ENCODE measurements at places on chromosomes 6 and 20.
A peak's percentile ranks its signal among the peaks of the same experiment; 100 is the strongest.

DNA sequence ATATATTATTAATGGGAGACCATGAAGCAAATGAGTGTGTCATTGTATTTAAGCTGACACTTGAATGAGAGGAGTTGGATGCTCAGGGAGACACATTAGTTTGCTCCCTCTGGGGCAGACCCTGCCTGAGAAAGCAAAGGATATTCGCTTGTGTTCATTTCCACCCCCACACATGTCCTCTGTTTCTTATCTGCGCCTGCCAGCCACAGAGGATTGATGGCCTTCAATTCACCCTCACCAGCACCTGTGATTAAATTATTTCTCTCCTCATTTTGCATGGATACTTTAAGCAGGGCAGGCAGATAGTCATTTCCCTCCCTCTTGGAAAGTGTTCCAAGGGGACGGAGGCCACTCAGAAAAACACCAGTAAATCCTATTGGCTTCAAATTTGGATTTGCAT lies 185.2 kb upstream of the GMDS start:
- DNase-seq, result no peak

- DNase-seq, result peak; percentile 83
Observed at GRCh38 chr20:63955827-63956663, at the start of gene UCKL1. UCKL1 (minus strand) TSS chr20:63956416; CDS start chr20:63956372, 44 bp downstream.

- DNase-seq, result no peak
Observed at GRCh38 chr6:142500250-142500786, 198.5 kb downstream of the ADGRG6 start.

- DNase-seq, result peak; percentile 57
Observed at GRCh38 chr20:60113771-60114170, 155.5 kb downstream of the CDH26 start.

GRCh38 chr6:27407153-27407814 lies 18.7 kb downstream of the ZNF391 start:
- DNase-seq, result no peak

GRCh38 chr20:49395183-49395582 lies 87.3 kb downstream of the KCNB1 start:
- no peak for DNase-seq

GRCh38 chr6:6723921-6724538 lies 135.5 kb downstream of the LY86 start:
- peak; percentile 28 for DNase-seq

- no peak for DNase-seq
Observed at GRCh38 chr6:95093154-95093553, 484.2 kb upstream of the MANEA start.

- DNase-seq, result no peak
Observed at GRCh38 chr6:128029826-128030225, 129.0 kb upstream of the THEMIS start.

GRCh38 chr6:79073888-79074287 lies 4.2 kb downstream of the PHIP start:
- no peak for DNase-seq

GRCh38 chr6:161076181-161076677 lies 84.7 kb downstream of the MAP3K4 start:
- DNase-seq, result no peak

Data from CD14-positive monocyte (primary cell).